Activated naive CD4-positive, alpha-beta T cell treated with anti-CD3 and anti-CD28 coated beads, Interleukin-2, amount 10 ng/mL, durations not matched to agents 7 days and 5 days (primary cell): ENCODE measurements at places on chromosomes 6 and 20.

DNA sequence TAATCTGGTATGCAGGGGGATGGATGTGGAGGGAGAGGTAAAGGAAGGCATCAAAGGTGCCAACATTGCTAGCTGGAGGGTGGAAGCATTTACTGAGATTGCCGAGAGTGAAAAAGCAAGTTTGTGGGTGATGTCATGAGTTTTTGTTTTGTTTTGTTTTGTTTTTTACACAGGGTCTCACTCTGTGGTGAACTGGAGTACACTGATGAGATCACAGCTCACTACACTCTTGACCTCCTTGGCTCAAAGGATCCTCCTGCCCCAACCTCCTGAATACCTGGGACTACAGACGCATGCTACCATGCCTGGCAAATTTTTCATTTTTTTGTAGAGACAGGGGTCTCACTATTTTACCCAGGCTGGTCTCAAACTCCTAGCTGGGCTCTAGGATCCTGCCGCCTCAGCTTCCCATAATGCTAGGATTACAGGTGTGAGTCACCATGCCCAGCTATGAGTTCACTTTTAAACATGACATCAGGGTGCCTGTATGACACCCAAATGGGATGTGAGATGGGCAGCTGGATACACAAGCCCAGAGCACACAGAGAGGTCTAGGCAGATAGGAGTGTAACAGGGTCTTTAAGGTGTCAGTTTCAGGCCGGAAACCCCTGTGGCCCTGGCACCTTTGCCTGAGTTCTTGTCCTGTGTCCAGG is 35.1 kb upstream of the HMGA1 start:
- DNase-seq = no peak

DNA sequence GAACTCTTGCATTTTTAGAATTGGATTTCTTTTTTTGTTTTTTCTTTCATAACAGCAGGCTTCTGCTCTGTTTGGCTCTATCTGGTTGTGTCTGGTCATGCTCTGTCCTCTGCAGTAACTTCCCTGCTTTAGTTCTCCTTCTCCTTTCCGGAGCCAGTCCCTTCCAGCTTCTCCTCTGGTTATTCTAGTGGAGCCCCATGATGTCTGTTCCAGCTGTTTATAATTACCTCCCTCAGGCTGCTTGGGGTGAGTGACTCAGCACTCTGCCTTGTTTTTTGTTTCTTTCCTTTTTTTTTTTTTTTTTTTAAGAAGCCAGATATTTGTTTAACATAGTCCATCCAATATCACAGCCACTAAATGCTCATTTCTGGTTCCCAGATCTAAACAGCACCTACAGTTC is 409.6 kb downstream of the MAFB start:
- DNase-seq = no peak

GRCh38 chr6:168496139-168496996 is 55.4 kb downstream of the SMOC2 start:
- DNase-seq = no peak

DNA sequence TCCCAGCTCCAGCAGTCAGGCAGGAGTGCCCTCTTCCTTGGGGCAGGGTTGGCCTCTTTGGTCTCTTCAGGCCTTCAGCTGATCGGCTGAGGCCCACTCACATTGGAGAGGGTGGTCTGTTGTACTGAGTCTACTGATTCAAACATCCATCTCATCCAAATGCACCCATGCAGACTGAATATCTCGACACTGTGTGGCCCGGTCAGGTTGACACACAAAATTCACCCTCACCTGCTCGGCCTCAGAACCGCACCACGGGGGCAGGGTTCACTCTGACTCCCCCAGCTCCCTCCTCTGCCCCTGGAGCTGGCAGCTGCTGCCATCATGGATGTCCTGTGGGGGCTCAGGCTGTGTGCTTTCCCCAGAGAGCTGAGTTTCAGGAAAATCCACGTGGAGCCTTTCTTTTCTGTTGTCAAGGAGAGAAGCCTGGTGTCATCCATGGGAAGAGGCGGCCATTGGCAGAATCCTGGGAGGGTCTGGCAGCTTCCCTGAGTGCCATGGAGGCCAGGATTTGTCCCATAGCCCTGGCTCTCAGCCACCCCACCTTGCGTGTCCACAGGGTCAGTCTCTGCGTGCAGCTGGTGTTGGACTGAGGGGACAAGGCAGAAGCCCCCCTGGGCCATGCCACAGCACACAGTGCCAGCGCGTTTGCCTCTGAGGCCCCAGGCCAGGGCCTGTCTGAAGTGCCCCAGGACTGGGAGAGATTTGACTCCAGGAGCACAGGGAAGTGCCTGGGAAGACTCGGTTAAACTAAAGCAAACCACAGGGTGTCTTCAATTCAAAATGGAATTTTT is 114.1 kb downstream of the ERMARD start:
- DNase-seq = no peak

GRCh38 chr20:49526056-49526455 is 41.9 kb downstream of the PTGIS start:
- no peak for DNase-seq

DNA sequence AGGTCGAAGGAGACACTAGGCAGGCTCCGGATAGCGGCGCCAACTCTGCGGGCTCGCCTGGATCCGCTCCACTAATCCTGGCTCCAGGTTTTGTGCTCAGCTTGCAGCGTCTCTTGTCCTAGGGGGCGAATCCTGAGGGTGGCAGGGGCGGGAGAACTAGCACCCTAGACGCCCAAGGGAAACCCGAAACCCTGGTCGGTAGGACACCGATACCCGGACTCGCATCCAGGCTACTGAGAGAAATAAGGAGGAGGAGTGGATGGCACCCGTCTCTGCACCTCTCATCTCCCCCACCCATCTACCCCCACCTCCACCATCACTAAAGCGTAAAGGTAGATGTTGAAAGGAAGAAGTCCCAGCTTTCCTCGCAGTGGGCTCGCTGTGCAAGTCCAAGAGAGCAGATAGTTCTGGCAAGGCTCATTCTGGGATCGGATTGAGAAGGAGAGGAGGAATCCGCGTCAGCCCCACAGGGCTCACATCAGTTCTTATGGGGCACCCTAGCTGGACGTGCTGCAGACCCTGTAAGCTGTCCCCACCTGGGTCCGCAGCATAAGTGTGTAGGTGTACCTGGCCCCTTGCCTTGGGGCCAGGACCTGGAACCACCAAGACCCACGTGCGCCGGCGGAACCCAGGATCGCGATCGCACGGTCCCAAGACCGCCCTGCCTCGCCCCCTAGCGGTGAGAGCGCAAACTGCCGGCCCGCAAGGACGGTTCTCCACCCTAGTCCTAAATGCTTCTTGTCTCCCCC is 6.9 kb downstream of the SLC32A1 start:
- DNase-seq = peak; percentile 83

- DNase-seq = no peak
These were observed 81.6 kb downstream of the C6orf118 start for GRCh38 chr6:165227644-165228329.

GRCh38 chr6:40252531-40253258 is 318.4 kb upstream of the MOCS1 start:
- DNase-seq = no peak

GRCh38 chr20:6767536-6768227 is at the start of gene BMP2:
Gene BMP2 (plus strand): TSS chr20:6767686. CDS start chr20:6770127, 2,441 bp downstream.
- DNase-seq = no peak
